Activated CD4-positive, alpha-beta T cell treated with anti-CD3 and anti-CD28 coated beads, Interleukin-2, amount 50 U/mL, for 1 hour (primary cell): ENCODE measurements at places on chromosomes 13 and 19.
A peak's percentile ranks its signal among the peaks of the same experiment; 100 is the strongest.

DNA sequence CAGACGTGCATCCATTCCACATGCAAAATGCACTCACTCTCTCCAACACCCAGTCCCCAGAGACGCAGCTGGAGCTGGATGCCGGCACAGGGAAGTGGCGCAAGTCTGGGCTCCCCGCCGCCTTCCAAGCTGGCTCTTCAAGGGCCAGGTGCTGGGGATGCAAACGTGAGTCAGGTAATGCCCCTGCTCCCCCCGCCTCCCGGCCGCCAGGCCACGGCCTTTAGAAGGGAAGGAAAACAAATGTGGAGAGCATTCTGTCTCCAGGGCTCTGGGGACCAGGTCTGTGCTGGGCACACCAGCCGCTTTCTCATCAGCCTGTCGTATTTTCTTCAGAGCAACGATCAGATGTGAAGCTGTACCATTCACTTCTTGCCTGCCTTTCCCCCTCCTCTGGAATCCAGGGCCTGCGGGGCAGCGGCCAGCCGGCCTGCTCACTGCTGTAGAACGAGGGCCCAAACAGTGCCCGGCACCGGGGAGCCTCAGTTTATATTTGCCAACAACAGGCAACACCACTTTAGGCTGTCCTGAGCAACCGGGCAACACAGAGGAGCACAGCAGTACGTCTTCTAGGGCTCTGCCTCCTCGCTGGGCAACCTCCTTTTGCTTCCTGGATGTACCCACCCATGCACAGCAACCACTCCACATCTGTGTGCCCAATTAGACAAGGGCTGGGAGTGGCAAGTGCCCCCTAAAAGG lies 3.8 kb downstream of the RAB20 start:
- no peak for DNase-seq

DNA sequence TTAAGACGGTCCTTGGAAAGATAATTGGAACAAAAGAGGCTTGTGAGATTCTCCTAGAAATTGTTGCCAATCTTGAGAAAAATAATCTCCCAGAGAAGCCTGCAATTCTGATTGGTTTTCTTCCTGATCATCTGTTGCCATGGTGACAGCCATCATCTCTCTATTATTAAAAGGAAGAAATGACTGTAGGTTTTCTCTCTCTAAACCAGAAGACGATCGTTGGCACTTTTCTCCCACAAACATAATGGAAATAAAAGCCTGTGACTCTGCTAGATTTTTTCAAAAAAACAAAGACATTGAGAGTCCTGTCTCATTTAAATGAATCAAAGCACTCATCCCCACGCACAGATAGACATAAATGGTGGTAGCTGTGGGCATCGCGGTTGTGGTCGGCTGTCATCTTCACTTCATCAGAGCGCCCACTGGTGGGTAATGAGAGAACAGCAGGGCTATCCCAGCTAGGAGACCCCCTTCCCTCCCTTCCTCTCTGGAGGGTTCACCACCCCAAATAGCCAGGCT lies 21.7 kb upstream of the CALM3 start:
- peak; percentile 47 for DNase-seq

GRCh38 chr13:58151452-58151851 lies 519.9 kb downstream of the PCDH17 start:
- DNase-seq: no peak

GRCh38 chr13:105410602-105411001 lies 1124.9 kb downstream of the EFNB2 start:
- DNase-seq: peak; percentile 2

- DNase-seq: no peak
Observed at GRCh38 chr19:558770-559439, 13.5 kb upstream of the BSG start.

GRCh38 chr13:37701972-37702371 lies 103.4 kb upstream of the POSTN start:
- no peak for DNase-seq

DNA sequence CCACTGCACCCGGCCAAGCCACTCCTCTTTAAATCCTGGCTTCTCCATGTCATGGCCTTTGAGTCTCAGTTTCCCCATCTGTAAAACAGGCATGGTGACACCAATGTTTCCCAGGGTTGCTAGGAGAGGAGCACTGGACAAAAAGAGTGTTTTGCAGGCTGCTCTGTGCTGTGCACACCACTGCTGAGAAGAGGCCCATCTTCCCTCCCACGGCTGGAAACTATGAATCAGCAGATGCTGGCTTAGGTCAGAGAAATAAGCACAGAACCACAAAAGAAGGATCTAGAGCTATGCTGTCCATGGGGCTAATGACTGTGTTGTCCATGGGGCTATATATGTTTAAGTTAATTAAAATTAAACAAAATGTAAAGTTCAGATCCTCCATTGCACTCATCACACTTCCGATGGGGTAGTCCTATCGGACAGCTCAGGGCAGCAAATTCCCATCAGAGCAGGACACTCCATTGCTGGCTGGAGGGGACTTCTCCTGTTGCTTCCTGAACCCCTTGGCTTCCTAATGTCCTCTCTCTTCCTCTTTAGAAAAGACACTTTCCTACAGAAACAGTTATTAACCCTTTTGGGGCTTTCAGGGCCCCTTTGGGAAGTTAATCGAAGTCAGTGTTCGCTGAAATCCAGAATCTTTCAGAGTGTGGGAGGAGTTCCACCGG lies 37.1 kb downstream of the TSHZ3 start:
- DNase-seq: no peak

GRCh38 chr19:50428772-50429463 lies 3.8 kb upstream of the MYBPC2 start:
- no peak for DNase-seq

- DNase-seq: no peak
Observed at GRCh38 chr19:28435551-28436271, 777.2 kb downstream of the UQCRFS1 start.

GRCh38 chr19:33407140-33407551 lies 33.6 kb downstream of the CEBPG start:
- DNase-seq: no peak

DNA sequence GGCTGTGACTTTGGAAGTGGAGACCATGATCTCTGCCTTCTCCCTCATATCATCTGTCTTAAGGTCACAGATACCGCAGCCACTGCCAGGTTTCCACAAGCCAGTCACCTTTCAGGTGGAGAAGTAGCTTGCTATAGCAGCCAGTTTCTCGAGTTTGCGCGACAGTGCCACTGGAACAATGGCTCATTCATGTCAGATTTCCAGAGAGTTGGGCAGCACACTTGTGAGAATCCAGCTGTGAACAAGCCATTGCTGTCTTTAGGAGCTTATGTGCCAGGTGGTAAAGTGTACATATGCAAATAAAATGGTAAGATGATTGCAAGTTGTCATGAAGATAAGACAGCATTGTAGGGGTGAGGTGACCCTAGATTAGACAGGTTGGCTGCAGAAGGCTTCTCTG lies 22.3 kb downstream of the GARRE1 start:
- no peak for DNase-seq

DNA sequence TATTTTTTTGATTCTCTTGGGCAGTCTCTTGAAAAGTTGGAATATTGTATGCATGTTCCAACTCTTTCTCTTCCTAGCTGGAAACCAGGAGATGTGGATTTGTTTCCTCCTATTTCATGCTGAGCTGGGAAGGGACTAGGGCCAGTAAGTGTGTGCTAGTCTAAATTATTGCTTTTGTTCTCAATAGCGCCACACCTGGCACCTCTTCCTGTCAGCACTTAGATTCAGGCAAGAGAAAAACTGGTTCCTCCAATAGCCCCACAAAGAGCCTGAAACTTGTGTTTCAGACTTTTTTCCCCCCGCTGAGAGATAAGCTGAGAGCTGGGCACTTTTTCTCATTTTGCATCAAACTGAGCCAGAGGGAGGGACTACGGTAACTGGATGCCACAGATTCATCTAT lies 353.4 kb downstream of the OLFM4 start:
- no peak for DNase-seq

GRCh38 chr13:40179445-40180281 lies 486.8 kb downstream of the FOXO1 start:
- DNase-seq: no peak

DNA sequence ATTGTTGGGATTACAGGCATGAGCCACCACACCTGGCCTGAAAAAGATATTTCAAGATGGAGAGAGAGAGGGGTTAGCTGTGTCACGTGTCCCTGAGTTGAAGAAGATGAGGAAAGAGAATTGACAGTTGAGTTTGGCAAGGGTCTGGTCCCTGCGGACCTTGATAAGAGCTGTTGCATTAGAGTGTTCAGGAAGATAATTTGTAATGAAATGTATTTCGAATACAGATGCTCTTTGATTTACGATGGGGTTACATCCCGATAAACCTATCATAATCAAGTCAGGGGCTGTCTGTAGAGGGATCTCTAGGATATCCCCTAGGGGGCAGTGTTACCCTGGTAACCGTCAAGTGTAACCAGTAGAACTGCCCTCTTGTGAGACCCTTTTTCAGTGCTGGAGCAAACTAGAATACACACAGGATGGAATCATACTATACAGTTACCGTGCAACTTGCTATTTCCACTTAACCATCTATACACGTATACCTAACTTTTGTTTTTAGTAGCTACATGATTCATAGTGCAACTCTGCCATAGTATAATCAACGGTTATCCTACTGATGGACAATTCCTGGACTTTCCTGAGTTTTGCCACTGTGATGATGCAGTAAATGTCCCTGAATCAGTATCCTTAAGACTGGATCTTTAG lies 1.5 kb upstream of the ELOF1 start:
- peak; percentile 46 for DNase-seq

GRCh38 chr13:39988351-39988750 lies 332.9 kb downstream of the COG6 start:
- DNase-seq: no peak

DNA sequence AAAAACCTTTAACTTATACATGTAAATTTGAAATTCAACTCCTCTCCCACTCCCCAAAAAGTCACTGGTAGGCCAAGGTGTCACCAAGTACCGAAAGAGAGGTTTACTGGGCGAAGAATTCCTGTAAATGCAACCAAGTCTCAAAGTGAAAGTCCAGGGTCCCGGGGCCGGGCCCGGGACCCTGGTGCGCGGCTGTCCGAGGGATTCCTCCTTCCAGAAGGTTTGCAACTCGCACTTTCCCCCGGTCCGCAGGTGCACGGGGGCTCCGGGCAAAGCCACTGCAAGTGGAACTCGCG lies 1.1 kb downstream of the STK24 start:
- DNase-seq: no peak

GRCh38 chr19:15675560-15675959 lies 2.7 kb downstream of the CYP4F12 start:
- DNase-seq: no peak

GRCh38 chr13:94325650-94326049 lies 153.8 kb downstream of the DCT start:
- DNase-seq: no peak

DNA sequence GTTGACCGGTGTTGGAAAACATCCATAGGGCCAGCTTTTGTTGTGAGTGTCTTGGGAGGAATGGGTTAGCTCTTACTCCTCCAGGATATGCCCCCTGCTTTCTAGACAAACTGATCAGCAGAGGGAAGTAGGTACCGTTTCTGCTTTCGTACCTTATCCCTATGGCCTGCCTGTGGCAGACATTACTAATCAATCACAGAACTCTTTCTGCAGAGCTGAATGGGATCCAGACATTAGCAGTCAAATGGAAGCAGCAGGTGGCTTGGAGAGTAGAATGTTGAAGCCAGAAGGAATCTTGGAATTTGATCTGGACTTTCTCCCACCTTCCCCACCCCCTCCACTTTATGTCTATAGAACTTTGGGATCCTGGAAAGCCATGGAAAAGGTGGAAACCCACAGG lies 17.1 kb downstream of the NWD1 start:
- no peak for DNase-seq

DNA sequence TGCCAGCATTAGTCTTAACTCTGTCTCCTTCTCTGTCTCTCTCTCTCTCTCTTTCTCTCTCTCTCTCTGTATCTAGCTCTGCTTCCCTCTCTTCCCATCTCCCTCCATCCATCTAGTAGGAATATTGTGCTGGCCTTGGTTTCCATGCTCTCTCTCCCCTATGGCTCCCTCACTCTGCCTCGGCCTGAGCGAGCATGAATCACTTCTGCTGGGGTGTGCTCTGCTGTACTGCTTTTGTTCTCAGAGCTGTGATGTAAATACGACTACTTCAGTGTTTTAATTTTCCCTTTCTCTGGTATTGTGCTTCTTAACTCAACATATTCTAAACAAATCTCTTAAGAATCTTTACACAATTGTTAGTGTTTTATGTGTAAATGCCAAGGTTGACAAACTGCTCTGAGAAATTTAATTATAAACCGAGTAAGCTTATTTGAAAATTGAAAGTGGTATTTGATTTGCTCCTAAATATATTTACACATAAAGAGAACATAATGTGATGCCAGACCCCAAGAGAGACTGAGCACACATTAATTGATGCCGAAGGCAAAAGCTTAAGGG lies 211.5 kb upstream of the KL start:
- no peak for DNase-seq

DNA sequence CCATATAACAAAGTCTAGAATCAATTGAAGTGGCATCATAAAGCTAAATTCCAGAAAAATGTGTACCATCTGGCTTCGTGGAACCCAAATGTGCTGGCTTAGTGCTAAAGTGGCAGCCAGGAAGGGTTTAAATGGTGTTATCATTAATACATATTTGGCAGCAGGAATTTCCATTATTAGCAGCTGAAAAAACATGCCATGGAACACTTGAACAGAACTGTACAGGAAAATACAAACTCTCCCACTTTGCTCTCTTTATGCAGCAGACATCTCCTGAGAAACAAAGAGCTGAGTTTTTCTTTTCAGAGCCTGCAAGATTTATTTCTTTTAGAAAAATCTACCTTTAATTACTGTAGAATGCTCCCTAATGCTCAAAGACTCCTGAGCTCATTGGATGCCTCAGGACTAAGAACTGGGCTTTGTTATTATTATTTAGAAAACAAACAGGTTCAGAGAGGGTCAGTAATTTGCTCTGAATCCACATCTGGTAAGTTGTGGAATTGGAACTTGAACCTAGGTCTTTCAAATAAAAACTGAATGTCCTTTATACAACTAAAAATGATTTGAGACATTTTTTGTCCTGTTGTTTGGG lies 179.0 kb downstream of the LACC1 start:
- no peak for DNase-seq

GRCh38 chr13:92963029-92963428 lies 263.6 kb upstream of the GPC6 start:
- DNase-seq: no peak

- no peak for DNase-seq
Observed at GRCh38 chr19:42653841-42654240, 59.1 kb upstream of the CEACAM8 start.

DNA sequence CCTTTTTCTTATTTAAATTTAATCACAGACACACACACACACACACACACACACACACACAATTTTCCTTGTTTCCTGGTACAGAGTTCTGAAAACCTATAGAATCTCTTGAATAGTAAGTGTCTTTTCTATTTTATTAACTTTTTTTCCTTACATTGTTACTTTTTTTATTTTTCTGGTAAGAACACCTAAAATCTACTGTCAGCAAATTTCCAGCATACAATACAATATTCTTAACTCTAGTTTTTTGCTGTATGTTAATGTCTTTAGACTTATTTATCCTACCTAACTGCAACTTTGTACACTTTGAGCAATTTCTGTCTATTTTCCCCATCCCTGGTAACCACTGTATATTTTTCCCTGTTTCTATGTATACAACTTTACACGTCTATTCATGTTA lies 1179.8 kb downstream of the SLITRK1 start:
- DNase-seq: no peak

- no peak for DNase-seq
Observed at GRCh38 chr13:40605573-40605972, 60.9 kb downstream of the FOXO1 start.
